T-helper 2 cell (primary cell): ENCODE measurements at places on chromosomes 4 and X.

GRCh38 chrX:16659321-16659720 lies 9.4 kb downstream of the S100G start:
- no peak for DNase-seq

GRCh38 chr4:57865264-57865663 lies 755.1 kb upstream of the IGFBP7 start:
- DNase-seq, result no peak

DNA sequence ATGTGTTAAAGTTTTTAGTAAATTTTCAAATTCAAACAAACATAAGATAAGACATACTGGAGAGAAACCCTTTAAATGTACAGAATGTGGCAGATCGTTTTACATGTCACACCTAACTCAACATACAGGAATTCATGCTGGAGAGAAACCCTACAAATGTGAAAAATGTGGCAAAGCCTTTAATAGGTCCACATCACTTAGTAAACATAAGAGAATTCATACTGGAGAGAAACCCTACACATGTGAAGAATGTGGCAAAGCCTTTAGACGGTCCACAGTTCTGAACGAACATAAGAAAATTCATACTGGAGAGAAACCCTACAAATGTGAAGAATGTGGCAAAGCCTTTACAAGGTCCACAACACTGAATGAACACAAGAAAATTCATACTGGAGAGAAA lies 32.8 kb downstream of the ZNF595 start:
- DNase-seq, result no peak

GRCh38 chr4:128303986-128304385 lies 16.4 kb upstream of the PGRMC2 start:
- DNase-seq, result no peak

DNA sequence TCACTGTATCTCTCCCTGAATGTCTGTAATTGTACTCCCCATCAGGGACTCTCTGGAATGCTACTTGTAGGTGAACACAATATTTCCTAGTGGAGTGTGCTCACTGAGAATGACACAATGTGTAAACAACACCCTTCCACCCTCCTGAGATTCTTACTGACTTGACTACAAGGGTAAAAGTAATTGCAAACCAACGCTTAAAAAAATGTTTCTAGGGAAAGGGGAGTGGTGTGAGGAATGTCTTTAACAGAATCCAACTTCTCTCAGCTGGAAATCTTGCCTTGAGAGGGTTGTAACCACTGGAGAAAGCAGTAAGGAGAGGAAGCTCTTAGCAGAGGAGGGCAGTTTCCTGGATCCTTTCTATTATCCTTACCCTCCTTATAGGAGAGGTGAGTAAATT lies 5.1 kb upstream of the RAPGEF2 start:
- DNase-seq, result no peak

- DNase-seq, result no peak
Observed at GRCh38 chr4:56086073-56086541, 137.4 kb downstream of the CEP135 start.

DNA sequence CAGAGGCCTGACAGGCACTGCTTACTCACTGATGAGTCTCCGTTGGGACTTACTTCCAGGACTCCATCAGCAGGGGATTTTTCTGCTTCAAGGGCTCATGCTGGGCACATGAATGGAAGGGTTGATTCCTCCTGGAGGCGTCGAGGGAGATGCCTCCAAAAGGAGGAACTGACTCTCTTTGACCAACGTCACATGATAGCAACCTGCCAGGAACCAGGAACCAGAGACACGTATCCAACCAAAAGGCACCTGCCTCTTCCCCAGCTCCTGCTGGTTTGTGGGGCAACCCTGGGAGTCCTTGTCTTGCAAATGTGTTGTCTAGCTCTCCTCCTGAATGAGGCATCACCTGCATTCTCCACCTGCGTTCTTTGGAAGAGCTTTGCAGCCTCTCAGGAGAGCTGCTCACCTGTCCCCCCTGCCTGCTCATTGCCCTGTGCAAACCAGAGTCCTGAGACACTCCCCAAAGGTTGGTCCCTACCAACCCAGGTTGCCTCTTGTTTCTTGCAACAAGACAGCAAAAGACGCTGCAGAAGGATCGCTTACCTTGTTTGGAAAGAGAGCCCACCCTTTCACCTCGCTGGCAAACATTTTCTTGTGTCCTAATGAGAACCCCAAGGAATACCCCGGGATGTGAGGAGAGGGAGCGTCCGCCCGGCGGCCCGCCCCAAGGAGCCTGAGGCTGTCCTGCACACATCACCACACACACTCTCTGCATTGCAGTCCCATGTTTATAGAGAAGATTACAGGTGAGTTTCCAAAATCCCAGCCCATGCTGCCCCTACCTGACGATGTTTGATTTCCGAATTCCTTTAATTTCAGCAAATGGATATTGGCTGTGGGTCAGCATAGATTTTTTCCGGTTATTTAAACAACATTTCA lies 30.5 kb upstream of the SHOX start:
- DNase-seq, result no peak

DNA sequence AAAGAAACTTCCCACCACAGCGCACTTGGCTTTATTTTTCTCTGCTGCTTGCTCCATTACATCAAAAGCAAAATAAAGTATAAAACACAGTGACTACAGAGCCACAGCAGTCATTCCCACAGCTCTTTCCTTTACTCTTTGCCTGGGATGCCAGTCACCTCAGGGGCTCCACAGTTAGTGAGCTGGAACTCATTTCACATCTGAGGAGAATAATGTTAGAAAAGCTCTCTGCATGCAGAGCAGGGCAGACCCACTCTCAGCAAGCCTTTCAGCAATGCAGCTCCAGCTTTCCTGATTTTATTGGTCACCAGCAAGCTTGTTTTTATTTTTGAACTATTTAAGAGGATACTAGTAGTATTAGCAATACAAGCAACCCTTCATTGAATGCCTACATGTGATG lies 13.8 kb downstream of the GRXCR1 start:
- no peak for DNase-seq

DNA sequence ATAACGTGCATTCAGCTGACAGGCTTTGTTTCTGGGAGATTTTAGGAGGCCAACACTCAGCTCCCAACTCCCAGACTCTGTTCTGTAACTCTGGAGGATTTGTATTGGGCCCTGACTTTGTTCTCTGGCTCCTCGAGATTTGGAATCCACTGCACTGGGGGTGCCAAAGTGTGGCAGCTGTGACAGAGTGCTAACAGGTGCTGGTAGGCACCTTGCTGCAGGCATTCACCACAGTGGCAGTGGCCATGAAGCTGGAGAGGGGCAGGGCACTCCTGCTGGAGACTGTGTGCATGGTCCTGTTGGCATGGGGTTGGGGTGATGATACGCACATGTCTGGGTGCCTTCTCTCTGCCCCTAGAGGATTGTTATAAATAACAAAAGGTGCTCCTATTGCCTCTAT lies 1094.9 kb upstream of the SLIT2 start:
- DNase-seq, result no peak

- DNase-seq, result no peak
Observed at GRCh38 chr4:39124885-39125599, 57.3 kb upstream of the WDR19 start.

- DNase-seq, result no peak
Observed at GRCh38 chr4:76375703-76376102, 45.2 kb downstream of the CCDC158 start.

GRCh38 chr4:140374130-140374477 lies 658 bp downstream of the SCOC start:
- no peak for DNase-seq
